ENCODE measurements at places on chromosomes 1 and 21. TPM values are rescaled to one million over a fixed set of nuclear protein-coding genes. Genes with fewer than 3 reads are reported as not detected.
A peak's percentile ranks its signal among the peaks of the same experiment; 100 is the strongest.

DNA sequence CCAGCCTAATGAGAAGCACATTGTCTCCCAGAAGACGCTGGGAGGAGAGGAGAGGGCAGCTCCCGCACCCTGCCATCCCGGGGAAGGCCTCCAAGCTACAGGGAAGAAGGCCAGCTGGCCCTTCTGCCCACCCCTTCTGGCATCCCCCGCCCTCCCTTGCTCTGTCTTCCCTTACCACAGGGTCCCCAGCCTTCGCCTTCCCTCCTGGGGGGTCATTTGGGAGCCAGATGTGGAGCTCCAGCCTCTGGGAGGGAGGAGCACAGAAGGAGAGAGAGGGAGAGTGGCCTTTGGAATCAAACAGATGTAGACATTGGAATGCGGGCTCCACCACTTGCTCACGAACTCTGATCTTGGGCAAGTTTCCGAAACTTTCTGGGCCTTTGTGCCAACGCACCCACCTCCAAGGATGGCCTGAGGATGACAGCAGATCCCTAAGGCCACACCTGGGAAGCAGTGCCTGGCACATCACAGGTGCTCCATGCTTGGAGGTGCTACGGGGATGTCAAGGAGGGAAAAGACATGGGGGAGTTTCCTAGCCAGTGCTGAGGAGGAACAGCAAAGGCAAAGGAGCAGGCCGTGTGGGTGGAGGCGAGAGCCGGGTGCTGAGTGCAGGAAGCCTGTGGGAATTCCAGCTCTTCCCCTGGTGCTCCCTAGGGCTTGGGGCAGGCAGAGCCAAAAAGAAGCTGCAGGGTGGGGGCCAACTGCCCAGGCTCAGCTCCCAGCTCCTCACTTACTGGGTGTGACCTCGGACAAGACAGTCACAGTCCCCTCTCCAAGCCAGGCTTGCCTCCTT, 23.1 kb upstream of the RSPO1 start:
- H3K4me1 ChIP-seq = no peaks in the 10 kb centered on the region
- no peaks in the 10 kb centered on the region for H3K36me3 ChIP-seq
- H3K27ac ChIP-seq = no peak overlapping the region
- DNase-seq = no peak
- H3K4me3 ChIP-seq = no peak overlapping the region

GRCh38 chr1:207423560-207424292, 30.4 kb upstream of the CR2 start:
- no peaks in the 10 kb centered on the region for H3K36me3 ChIP-seq
- H3K27ac ChIP-seq = no peak overlapping the region
- no peaks in the 10 kb centered on the region for H3K27me3 ChIP-seq
- no peak overlapping the region for H3K4me3 ChIP-seq

MYOG gene
- total RNA-seq = not detected

DNA sequence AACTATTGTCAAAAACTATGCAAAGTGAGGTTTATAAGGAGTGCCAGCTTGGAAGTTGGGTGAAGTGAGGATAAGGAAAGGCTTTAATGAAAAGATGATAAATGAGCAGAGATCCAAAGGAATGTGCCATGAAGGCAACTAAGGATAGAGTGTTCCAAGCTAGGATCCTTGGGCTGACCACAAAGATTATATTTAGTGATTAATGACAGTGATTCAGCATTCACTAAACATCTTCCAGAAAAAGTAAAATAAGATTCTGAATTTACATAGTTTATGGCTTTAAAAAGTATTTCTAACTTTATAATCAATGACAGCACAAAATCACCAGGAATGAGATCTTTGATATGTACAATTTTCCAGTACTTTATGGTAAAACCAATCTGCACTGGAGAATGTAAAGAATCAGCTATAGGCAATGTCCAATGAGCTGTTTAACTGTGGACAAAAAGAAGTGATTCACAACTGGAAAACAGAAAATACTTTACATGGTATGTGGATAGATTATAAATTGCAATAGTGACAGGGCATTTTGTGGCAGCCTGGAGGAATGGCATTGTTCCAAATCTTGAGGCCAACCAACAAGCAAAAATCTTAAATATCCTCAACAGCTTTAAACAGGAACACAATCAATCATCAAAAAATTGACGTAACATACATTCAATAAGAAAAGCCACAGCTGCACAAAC, 91.2 kb upstream of the KCTD3 start:
- H3K27me3 ChIP-seq = no peaks in the 10 kb centered on the region
- no peaks in the 10 kb centered on the region for H3K36me3 ChIP-seq
- H3K27ac ChIP-seq = no peak overlapping the region
- H3K4me1 ChIP-seq = no peaks in the 10 kb centered on the region
- no peak for DNase-seq
- H3K4me3 ChIP-seq = no peak overlapping the region

DNA sequence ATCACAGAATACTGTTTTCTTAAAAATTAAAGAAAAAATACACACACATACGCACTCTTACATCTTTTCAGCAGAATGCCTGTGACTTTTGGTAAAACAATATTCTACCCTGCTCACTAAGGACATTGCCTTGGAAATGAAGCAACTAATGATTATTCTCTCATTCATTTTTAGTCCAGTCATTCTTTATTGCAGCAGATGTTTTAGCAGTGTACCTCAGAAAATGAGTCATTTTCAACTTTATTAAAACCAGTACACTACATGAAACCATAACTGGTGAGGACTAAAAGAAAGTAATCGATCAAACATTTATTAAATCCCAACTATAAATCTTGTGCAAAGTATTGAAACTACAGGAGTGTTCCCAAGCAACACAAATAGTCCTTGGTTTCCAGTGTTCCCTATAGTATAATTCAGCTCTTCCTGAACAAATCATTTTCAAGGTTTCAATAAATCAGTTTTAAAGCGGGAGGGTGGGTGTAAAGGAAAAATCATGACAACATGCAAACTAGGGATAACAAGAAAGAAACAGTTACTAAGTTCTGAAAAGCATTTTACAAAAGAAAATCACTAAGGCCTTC, 114.2 kb downstream of the ADGRL4 start:
- no peak overlapping the region for H3K27ac ChIP-seq
- H3K27me3 ChIP-seq = no peaks in the 10 kb centered on the region
- no peak for DNase-seq
- no peak overlapping the region for H3K4me3 ChIP-seq
- H3K36me3 ChIP-seq = no peaks in the 10 kb centered on the region
- H3K4me1 ChIP-seq = no peaks in the 10 kb centered on the region

DNA sequence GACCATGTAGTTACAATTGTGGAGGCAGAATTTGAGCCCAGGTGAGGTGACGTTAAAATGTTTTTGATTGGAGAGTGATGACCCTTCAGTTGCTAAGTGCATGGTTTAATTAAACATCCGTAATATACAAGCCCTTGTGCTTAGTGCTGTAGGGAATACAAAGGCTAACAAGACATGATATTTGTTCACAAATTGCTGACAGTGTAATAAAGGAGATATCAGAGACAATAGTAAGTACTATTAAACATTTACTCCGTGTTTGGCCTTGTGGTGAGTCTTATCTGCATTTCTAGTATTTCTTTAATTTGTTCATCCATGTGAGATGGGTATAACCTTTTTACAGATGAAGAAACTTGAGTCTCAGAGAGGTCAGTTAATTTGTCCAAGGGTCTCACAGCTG, 37.9 kb downstream of the RLF start:
- H3K4me1 ChIP-seq = no peaks in the 10 kb centered on the region
- no peak overlapping the region for H3K4me3 ChIP-seq
- DNase-seq = no peak
- H3K36me3 ChIP-seq = peaks cover 19% of the 10 kb centered on the region
- H3K27me3 ChIP-seq = no peaks in the 10 kb centered on the region

S100A11 gene
- 59.0 TPM for total RNA-seq

- H3K36me3 ChIP-seq = no peaks in the 10 kb centered on the region
- H3K4me3 ChIP-seq = no peak overlapping the region
- no peaks in the 10 kb centered on the region for H3K27me3 ChIP-seq
- H3K27ac ChIP-seq = no peak overlapping the region
Measured at GRCh38 chr1:173005196-173005864, 45.4 kb downstream of the TNFSF18 start.

DNA sequence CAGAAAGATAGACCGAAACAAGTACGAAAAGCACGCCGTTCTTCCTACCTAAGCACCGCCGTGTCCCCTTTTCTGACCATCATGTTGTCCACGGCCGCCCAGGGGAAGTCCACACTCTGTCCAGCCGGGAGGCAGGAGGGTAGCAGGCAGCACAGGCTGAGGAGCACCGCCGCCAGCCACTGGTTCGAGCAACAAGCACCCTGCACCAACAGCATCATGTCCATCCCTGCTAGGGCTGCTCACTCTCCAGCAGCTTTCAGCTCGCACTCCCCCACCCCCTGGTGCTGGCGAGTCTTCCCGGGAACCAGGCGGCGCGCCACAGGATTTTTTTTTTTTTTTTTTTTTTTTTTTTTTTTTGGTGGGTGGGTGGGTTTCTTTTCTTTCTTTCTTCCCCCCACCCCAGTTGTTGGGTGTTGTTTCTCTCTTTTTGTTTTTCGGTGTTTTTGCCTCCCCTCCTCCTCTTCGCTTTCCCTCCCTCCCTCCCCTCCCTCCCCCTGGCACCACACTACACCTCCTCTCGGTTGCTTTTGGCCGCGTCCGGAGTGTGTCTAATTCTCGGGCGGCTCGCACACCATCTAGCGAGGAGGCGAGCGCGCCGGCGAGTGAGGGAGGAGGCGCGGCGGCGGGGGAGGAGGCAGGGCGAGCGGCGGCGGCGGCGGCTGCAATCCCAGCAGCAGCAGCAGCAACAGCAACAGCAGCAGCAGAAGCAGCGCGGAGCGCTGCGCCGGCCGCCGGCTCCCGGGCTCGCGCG, at the start of gene NEGR1:
TSS of gene NEGR1 (minus strand) at position 269 of the 751 bp plus-strand sequence.
- DNase-seq = peak; percentile 88
- H3K4me1 ChIP-seq = peaks cover 10% of the 10 kb centered on the region
- H3K27me3 ChIP-seq = no peaks in the 10 kb centered on the region
- peak within 1 kb of the TSS; percentile 58 for H3K4me3 ChIP-seq

DNA sequence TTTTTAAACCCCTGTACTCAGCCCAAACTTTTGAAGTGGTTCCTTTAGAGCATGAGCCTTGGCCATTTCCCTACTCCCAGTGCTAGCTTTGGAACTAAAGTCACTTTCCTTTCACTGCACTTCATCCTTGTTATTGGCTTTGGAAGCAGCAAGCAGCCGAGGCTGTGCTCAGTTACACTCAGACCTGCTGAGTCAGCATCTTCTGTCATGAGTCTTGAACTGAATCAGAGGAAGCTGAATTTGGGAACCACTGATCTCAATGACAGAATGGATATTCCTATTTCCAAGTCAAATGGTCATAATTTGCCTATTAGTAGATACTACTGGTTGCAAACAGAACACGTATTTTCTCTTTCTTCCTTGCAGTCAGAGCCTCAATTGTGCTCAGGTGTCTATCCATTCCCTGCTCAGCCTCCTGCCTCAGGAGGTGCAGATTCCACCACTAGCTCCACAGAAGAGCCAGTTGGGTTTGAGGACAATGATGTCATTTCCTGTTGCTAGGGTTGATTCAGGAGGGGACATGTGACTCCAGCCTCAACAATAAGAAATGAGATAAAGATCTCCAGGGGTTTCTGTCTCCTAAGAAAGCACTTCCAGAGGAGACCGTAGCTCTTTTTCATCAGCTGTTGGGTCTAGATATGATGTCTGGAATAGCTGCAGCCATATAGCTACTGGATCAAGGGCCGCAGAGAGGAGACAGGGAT, 44.9 kb upstream of the NTPCR start:
- no peak overlapping the region for H3K4me3 ChIP-seq
- no peaks in the 10 kb centered on the region for H3K27me3 ChIP-seq
- DNase-seq = no peak
- no peak overlapping the region for H3K27ac ChIP-seq

GRCh38 chr1:216740331-216740730, 17.1 kb upstream of the ESRRG start:
- H3K27me3 ChIP-seq = no peaks in the 10 kb centered on the region
- H3K36me3 ChIP-seq = no peaks in the 10 kb centered on the region
- no peak for DNase-seq
- H3K4me3 ChIP-seq = no peak overlapping the region

- H3K27me3 ChIP-seq = no peaks in the 10 kb centered on the region
- no peak for DNase-seq
- no peak overlapping the region for H3K4me3 ChIP-seq
- no peaks in the 10 kb centered on the region for H3K4me1 ChIP-seq
- no peaks in the 10 kb centered on the region for H3K36me3 ChIP-seq
- no peak overlapping the region for H3K27ac ChIP-seq
Measured at GRCh38 chr21:45725844-45726200, 82.3 kb downstream of the PCBP3 start.

DNA sequence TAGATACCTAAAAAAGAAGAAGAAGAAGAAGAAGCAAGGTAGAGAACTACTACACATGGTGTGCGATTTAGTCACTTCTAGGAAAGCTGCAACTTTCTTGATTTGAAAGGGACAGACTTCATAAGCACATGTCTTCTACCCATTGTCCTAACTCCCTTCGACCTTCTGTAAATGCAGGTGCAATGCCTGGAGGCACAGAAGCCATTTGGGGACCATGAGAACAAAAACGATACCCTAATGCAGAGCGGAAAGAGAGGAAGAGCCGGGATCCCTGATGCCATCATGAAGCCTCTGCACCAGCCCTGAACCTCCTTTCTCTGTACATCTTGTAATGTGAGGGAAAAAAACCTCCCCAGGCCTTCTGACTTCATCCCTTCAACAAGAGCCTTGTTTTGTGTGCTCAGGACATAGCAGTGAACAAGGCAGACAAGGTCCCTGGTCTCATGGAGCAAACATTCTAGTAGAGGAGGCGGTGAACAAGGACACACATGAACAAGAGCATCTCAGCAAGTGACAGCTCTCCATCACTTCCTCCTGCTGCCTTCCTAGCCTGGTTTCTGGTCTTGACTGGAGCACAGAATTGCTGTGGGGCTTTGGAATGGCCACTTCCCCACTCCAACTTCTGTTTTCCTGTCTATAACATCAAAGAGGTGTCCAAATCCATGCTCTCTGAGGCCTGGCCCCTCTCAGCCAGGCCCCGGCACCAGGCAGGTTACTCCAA, 5.5 kb upstream of the LAPTM5 start:
- H3K27ac ChIP-seq = peak overlapping the region; percentile 25
- DNase-seq = no peak
- H3K27me3 ChIP-seq = no peaks in the 10 kb centered on the region
- no peaks in the 10 kb centered on the region for H3K4me1 ChIP-seq
- no peaks in the 10 kb centered on the region for H3K36me3 ChIP-seq
- H3K4me3 ChIP-seq = no peak overlapping the region

GRCh38 chr1:34851431-34852105, 8.0 kb downstream of the SMIM12 start:
- DNase-seq = peak; percentile 70
- peaks cover 54% of the 10 kb centered on the region for H3K4me1 ChIP-seq
- peak overlapping the region; percentile 43 for H3K27ac ChIP-seq
- no peaks in the 10 kb centered on the region for H3K27me3 ChIP-seq
- no peak overlapping the region for H3K4me3 ChIP-seq
- peaks cover 25% of the 10 kb centered on the region for H3K36me3 ChIP-seq
